Activated CD4-positive, alpha-beta T cell treated with anti-CD3 and anti-CD28 coated beads, Interleukin-2, amount 50 U/mL, for 1 hour (primary cell): ENCODE measurements at places on chromosomes 3 and 15.

- peak; percentile 6 for DNase-seq
These were observed 630 bp downstream of the ATP6V1A start for GRCh38 chr3:113747283-113748046.

- no peak for DNase-seq
These were observed 428.1 kb downstream of the ROBO2 start for GRCh38 chr3:77467702-77468625.

- peak; percentile 6 for DNase-seq
These were observed 23.5 kb upstream of the ARPIN start for GRCh38 chr15:89936051-89936785.

GRCh38 chr3:30161375-30161774, 445.0 kb upstream of the TGFBR2 start:
- DNase-seq: no peak

GRCh38 chr3:73787620-73788019, 162.9 kb upstream of the PDZRN3 start:
- no peak for DNase-seq

DNA sequence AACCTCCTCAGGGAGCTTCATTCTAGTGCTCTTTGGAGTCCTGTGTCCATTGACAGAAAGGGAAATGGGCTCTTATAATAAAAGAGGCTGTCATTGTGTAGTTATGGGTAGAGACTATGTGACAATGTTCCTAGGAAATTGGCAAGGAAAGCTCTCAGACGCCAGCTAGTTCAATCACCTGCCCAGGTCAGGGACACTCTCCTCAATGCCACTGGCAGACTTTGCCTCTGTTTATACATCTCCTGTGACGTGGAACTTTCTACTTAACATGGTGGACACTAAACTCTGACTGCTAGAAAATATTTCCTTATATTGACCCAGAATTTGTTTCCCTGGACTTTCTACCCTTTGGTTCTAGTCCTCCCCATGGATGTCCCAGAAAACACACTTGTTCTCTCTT, 2.8 kb downstream of the EFCAB12 start:
- no peak for DNase-seq

DNA sequence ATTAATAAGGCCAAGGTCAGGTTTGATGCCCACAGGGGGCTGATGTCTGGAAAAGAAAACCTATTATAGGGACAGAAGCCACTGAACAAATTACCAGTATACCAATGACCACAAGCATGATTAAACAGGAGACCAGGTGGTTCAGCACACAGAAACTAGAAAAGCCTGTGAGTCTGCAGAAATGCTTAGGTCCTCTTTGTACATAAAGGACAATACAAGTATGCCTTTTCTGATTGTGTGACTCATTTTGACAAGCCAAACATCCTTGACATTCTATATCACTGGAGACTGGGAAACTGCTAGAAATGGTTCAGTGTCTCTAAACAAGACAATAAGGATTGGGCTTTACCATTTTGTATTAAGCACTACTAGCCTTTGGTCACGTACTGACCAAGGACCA, 113.2 kb upstream of the MYO5C start:
- no peak for DNase-seq

DNA sequence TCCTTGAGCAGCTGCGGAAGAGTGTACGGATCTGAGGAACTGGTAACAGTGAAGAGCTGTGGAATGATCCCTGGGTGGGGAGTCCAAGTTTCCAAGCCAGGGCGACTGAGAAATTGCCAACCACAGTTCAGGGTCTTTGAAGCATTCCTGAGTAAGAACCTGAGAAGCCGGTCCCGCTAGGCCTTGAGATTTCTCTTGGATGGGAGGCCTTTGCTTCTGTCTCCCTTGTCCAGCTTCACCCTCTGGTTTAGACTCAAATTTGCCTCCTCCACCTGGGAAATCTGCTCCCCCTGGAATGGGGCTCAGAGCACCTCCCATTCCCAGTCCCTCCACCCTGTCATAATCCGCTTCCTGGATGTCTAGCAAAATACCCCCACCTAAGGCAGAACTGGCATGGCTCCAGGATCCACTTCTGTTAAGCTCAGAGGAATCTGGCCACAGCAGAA, 127.7 kb upstream of the DLG1 start:
- no peak for DNase-seq

GRCh38 chr3:22292681-22293080, 541.7 kb upstream of the ZNF385D start:
- no peak for DNase-seq

- DNase-seq: no peak
These were observed 51.2 kb downstream of the LYSMD4 start for GRCh38 chr15:99681990-99682389.

GRCh38 chr3:48700731-48701405, 15.2 kb upstream of the NCKIPSD start:
- DNase-seq: no peak

- no peak for DNase-seq
These were observed 74.0 kb upstream of the TERB2 start for GRCh38 chr15:44882499-44882968.

DNA sequence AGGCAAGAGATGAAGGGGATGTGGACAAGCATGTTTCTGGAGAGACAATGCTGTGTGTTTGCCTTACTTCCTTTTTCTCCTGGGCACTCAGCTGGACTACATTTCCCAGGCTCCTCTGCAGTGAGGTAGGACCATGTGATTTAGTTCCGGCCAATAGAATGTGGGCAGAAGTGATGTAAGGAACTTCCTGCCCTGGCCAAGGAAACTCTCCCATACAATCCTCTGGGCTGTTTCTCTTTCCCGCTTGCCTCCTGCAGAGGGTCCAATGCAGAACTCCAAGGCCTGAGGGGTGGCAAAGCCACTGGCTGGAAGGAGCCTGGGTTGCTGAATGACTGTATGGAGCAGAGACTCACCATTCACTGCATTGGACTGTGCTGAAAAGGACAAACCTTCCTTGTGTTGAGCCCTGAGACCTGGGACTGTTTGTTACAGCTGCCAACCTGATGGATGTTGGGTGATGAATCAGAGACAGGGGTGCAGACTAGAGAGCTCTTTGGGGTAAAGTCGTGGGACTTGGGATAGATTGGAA, 82.7 kb upstream of the SLC6A6 start:
- no peak for DNase-seq

GRCh38 chr3:124491098-124491497, 239.2 kb upstream of the UMPS start:
- DNase-seq: no peak

DNA sequence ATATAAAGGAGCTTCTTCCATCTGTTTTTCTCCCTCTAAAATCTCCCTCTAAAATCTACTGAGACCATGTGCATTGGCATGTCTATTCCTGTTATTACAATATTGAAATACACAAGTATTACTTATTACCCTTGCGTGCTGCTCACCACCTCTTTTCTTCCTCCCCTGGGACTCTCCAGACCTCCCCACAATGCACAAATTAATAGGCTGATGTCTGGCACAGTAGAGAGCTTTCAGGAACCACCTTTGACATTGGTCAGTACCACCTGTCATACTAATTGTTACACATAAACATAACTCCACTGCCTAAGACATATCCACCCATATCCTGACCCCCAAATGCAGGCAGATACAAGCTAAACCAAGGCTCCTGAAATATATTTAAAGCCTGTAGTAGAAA, 722.6 kb downstream of the FHIT start:
- no peak for DNase-seq

DNA sequence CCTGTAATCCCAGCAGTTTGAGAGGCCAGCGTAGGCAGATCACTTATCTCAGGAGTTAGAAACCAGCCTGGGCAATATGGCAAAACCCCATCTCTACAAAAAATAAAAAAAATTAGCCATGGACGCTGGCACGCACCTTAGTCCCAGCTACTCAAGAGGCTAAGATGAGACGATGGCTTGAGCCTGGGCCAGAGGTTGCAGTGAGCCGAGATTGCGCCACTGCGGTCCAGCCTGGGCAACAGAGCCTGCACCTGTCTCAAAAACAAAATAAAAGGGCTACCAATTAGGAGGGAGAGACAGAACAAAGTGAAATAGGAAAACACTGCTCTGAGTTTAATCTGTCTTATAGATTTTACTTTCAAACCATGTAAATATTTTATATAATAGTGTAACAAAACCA, 33.8 kb downstream of the MSL2 start:
- no peak for DNase-seq

DNA sequence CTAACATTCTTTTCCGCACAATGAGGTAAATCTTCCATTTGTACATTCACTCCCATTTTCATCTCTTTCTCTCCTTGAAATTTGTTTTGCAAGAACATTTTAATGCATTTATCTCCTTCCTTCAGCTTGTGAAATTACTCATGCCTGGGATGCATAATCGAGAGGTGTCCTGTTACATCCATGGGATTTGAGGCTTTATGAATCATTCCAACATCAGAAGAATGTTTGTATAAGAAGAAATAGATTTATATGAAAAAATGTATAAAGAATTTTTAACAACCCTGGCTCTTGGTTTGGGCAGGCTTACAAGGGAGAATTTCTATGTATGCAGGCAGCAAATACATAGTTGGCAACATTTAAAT, 93.2 kb upstream of the MBNL1 start:
- DNase-seq: no peak

DNA sequence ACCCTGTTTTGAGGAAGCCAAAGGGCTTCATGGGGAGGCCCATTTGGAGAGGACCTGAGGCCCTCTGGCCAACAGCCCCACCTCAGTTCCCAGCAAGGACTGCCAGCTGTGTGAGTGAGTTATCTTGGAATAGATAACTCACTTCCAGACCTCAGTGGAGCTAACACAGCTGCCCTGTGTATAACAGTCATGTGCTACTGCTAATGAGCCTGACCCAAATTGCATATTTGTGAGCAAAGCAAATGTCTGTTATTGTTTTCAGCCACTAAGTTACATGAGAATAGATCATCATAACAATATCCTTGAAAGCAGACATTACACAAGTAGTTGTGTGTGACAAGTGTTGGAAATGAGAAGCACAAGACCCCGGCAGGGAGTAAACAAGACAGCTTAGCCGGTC, 355.8 kb downstream of the MCTP2 start:
- DNase-seq: no peak

DNA sequence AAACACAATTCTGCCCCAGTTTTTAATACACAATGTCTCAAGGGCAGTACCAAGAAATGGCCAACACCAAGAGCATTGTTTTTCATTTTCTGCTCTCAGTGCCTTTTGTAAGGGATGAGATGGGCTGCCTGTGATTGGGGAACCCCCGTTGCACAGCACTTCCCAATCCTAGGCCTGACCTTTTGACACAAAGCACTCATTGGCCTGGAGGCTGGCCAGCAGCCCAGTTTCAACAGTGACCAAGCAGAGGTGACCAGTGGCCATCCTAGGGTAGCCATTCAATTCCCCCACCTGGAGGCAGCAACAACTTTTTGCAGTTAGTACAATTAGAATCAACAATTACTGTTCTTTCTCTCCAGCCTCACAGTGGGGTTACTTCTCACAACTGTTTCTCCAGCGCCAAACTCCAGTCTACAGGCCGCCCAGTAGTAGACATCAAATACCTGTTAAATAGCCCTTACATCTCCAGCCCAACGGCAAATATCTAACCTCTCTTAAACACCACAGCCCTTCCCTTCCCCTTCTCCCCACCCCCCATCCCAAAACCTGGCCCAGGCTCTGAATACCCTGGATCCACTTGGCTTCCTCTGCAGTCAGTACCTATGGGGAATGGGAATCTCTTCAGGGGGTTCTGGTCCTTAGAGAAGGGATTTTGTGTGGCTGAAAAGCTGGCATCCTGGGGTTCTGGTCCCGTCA, 8.9 kb upstream of the LRRC2 start:
- no peak for DNase-seq

- DNase-seq: peak; percentile 23
These were observed 15.5 kb upstream of the PPP1R2 start for GRCh38 chr3:195558602-195559001.

DNA sequence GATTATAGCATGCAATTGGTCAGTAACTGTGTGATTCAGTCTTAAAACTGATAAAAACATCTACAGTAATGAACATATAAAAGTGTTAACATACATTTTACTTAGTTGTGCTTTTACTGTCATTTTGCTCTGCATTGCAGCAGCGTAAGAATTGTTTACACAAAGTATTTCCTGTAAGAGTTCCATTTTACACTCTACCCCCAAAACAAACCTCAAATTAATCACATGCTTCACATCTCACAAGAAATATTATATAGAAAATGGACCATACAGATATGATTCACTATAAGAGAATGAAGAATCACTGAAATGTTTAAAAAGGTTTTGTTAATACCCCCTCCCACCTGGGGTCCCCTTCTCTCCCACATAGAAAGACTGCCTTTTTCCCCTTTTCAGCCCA, 225.9 kb upstream of the LRRN1 start:
- DNase-seq: no peak

DNA sequence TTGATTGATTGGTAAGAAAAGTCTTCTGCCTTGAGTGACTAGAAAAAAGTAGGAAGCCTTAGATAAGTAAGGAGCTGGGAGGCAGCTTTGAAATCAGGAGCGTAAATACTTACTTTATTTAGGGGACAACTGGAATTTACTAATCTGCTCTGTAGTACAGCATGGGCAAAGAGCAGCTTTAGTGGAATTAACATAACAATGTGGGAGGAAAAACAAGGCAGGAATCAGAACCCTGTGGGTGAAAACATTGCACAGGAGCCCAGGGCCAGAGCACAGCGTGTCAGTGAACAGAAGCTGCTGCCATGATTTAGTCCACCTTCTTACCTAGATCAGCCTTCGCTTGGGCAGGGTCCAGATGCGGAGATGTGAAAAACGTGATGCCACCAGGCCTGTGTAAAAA, 14.6 kb downstream of the FMN1 start:
- DNase-seq: no peak

DNA sequence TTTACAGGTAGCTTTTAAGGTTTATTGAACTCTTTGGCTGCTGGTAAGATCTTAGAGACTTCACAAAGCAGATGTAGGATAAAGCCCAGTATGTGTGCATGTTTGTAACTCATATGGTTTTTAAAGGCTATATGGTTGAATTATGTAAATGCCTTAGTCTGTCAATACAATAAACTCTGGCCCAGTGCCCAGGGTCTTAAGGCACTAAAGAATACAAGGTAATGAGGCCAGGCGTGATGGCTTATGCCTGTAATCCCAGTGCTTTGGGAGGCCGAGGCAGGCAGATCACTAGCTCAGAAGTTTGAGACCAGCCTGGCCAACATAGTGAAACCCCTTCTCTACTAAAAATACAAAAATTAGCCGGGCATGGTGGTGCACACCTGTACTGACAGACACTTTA, 170.3 kb upstream of the CGNL1 start:
- no peak for DNase-seq

DNA sequence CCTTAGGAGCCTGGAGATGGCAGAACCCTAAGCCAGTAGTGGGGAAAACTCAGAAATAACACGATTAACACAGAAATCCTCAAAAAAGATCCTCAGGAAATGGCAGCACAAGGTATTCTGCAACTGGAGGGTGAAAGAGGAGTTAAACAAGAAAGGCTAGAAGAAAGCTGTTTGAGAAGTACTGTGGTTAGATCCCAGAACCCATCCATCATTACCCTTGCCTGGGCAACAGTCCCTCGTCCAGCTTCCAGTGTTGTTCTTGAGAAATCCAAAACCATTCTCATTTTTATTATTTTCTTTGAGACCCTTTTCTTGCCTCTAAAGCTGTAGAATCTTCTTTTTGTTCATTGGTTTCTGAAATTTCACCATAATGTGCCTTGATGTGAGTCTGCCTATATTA, 2.7 kb upstream of the CDCP1 start:
- DNase-seq: no peak

- DNase-seq: no peak
These were observed 144.7 kb upstream of the GADL1 start for GRCh38 chr3:31039145-31039544.

GRCh38 chr3:56751056-56751707, 50.6 kb downstream of the ARHGEF3 start:
- no peak for DNase-seq

GRCh38 chr3:182315313-182315712, 478.0 kb upstream of the ATP11B start:
- DNase-seq: no peak
